ENCODE measurements at places on chromosomes 12 and 14.

DNA sequence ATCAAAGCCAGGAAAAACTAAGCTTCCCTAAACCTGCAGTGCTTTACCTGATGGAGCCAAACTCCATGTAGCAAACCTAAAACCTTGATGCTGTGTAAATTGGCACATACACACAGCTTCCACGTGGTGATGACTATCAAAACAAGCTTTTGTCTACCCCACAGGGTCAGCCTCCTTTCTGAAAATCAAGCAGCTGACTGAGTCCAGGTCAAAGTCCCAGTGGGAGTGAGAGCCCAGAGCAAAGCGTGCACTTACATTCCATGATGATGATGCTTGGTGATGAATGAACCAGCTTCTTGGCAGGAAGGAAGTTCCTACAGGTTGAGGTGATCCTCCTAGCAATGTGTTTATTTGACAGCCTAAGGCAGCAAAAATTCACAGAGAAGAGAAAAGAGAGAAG, 630.0 kb upstream of the TBX3 start:
- no peak for DNase-seq

GRCh38 chr12:124667506-124668326, 100.3 kb upstream of the NCOR2 start:
- no peak for DNase-seq

- DNase-seq: no peak
Observed at GRCh38 chr12:101902641-101903040, 25.3 kb downstream of the DRAM1 start.

DNA sequence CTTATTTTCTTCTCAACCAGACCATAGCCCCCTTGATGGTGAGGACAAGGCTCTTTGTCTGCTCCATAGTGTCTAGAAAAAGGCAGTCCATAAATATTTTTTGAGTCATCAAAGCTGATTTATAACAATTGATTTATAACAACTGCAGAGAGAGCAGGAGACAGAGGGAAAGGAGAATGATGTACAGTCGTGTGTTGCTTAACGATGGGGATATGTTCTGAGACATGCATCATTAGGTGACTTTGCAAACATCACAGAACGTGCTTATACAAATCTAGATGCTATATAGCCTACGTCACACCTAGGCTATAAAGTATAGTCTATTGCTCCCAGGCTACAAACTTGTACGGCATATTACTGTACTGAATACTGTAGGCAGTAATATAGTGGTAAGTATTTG, 143.3 kb downstream of the NTF3 start:
- no peak for DNase-seq

DNA sequence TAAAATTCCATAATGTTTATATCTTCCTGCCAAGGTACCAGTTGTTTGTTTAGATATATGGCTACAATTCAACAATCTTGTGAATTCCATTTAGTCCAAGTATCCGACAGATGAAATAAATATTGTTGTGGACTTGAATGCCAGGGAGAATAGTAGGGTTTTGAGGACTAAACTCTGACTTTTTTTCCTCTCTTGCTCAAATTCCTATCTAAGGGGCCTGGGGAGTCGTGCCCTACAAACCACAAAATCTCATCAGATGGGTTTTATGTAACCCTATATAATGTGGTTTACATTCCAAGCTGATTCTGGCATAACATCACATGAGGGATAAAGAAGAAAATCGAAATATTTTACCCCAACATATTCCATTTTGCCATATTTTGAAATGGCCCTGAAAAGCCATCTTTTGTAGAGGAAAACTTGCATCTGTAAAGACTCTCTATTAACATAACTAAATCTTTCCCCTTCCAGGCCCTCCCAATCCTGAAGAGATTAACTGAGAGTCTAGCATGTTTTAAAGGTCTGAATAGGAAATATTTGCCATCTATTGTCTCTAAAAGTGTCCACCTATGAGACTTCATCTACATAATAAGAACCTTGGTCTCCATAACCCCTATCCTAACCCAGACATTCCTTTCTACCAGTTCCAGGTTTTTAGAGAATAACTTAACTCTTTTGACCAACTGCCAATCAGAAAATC, 184.7 kb upstream of the KITLG start:
- DNase-seq: no peak

DNA sequence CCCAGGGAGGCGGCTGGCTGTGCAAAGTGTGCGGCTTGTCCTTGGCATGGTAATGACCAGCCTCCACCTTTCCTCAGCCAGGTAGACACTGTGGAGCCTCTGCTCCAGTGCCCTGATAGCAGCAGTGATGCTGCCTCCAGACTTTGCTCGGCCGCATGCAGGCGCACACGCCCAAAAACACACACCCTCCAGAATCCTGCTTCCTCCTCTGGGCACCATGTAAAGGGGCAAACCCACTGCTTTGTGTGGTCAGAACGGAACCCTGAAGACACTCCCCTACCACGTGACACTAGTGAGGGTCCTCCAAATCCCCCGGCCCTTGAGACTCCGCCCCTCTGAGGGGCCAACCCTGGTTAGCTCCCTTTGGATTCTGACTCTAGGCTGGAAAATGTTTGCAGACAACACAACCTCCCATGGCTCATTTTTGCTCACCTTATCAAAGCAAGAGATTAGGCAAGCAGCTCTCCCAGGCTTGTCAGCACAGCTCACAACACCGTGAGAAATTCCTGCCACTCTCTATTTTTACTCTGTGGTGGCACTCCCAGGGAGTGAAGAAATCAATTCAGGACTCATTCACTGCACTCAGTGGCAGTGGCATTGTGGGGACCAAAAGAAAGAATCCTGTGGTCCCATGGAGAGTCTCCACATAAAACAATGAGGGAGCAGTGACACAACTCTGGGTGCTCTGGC, 4.5 kb downstream of the KRT77 start:
- DNase-seq: no peak

DNA sequence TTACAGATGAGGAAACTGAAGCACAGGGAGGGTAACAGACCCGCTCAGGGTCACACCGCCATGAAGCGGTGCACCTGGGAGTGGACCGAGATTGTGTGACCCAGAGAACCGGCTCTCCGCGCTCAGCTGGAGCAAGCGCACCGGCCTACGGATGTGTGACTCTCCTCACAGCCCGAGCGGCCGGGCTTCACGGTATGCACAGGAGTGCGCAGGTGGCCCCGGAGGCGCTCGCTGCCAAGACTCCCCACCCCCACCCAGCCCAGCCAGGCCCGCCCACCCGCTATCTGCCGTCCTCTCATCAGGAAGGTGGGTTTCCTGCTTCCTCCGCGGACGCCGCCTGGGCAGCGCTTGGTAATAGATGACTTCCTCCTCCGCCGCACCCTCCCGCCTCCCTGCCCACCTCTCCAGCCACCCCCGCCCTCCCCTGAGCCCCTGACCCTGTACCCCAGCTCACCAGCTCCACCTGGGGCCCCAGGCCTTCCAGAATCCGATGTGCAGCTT, 110.7 kb downstream of the NCOR2 start:
- DNase-seq: no peak

GRCh38 chr12:53518381-53518780, 11.1 kb upstream of the NPFF start:
- DNase-seq: no peak

- DNase-seq: no peak
Observed at GRCh38 chr14:76780360-76780759, 19.1 kb downstream of the VASH1 start.

DNA sequence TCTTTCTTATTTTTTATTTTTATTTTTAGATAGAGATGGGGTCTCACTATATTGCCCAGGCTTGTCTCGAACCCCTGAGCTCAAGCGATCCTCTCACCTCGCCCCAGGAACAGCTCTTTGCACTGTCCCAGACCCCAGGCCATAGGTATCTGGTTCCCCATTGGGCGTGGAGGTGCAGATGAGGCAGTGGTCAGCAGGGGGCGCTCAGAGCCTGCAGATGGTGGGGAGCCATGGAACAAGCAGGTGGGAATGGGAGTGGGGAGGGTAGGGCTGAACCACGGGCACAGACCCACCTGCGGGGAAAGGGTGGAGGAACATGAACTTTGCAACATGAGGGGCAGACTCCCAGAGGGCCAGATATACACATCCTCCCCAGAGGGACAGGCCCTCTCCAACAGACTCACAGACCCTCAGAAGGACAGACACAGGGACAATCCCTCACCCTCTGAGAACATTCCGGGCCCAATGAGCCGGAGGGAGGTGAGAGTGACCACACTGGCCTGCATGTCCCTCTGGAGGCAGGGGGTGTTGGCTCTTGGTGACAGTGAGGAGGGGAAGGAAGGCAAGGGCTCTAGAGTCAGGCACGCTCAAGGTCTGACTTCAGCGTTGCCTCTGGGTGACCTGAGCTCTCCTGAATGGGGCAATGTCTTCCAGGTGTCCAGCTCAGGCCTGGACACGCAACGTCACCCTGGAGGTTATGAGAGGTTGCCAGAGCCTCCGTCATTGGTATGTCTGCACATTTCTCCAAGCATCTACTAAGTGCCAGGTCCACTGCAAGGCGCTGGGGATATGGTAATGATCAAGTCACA, 34.9 kb downstream of the KRT80 start:
- peak; percentile 30 for DNase-seq

DNA sequence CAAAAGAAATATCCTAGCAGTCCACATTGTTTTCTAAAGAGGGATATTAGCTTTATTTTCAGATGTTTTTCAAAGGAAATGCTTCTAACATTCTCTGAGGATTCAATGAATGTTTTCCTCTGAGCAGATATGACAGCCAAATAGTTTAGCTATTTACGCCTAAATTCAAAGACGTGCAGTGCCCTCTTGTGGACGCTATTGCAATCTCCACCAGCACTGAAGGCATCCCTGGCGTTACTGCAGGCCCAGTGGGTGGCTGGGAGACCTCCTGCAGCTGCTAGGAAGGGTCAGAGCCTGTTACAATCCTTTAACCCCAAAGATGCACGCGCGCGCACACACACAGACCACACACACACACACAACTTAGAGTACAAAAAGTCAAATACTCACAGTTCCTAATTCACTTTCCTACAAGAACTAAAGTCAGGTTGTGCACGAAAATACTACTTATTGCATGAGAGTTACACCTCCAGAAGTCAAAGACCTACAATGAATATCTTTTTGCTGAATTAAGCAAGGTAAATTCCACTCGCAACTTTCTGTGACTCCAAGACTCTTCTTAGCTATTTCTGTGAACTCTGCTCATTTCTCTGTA, 589.3 kb upstream of the TMEM132C start:
- peak; percentile 42 for DNase-seq

GRCh38 chr14:58771016-58771415, 133.3 kb downstream of the DACT1 start:
- no peak for DNase-seq

- DNase-seq: no peak
Observed at GRCh38 chr12:60266381-60266852, 670.6 kb downstream of the SLC16A7 start.

- DNase-seq: no peak
Observed at GRCh38 chr12:41850046-41850445, 294.6 kb downstream of the GXYLT1 start.

GRCh38 chr12:114746297-114747011, 62.5 kb upstream of the TBX3 start:
- DNase-seq: no peak

DNA sequence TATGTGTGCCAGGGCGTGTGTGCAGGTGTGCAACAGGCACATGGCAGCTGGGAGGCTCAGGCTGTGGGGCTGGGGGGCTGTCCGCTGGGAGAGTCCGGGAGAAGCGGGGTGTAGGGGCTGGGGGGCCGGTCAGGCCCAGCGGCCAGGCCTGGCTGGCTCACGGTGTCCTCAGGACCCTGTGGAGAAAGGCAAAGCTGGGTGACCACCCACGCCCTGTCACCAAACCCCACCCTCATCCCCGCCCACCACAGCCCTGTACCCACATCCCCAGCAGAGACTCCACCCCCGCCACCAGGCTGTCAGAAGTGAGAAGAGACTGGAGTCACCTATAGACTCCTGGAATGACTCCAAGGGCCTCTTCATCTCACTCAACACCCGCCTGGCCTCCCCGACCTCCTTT, 85.3 kb downstream of the SCARB1 start:
- no peak for DNase-seq

GRCh38 chr12:94620621-94621020, 29.7 kb downstream of the TMCC3 start:
- no peak for DNase-seq

DNA sequence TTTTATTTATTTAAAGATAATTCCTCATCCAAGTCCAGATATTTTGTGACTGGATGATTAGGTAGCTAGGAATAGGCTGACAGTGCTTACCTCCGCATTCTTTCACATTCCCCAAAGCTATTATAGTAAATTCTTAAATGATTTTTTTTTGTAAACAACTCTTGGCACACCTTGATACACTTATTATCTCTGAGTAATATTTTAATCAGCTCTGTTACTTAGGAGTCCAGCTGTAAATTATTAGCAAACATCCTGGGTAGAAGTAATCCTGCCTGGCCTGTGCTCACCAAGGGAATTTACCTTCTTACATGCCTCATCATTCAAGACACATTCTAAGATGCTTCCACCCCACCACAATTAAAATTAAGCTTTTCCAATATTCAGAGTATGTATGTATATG, 186.1 kb downstream of the SLC2A13 start:
- DNase-seq: no peak

- DNase-seq: no peak
Observed at GRCh38 chr12:89469361-89469760, 55.2 kb downstream of the GALNT4 start.

- DNase-seq: no peak
Observed at GRCh38 chr12:6020930-6021329, 75.9 kb upstream of the ANO2 start.

GRCh38 chr12:69189378-69189978, 49.9 kb upstream of the CPSF6 start:
- DNase-seq: no peak

- no peak for DNase-seq
Observed at GRCh38 chr14:81890020-81890419, 356.4 kb upstream of the SEL1L start.

DNA sequence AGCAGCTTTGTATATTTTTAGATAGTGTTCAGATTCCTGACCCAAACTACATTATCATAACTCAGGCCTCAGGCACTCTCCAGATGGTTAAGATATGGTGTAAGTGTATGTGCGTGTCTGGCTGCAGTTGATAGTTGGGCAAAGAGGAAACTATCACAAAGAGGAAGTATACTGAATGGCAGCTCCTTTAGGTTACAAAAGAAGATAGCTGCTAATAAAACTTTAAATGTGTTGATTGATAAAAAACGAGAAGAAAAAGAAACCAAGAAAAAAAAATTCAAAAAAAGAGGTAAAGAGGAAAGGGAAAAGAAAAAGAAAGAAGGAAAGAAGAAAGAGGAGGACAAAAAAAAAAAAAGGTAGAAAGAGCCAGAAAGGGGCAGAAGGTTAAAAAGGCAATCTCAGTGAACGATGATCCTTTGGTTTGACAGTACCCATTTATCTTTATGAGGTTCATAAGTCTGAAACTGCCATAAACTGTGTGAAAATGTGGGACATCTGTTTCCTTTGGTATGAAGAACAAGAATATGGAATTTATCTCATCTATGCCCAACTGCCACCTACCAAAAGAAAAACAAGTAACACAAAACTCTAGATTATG, 42.2 kb downstream of the TAOK3 start:
- no peak for DNase-seq

DNA sequence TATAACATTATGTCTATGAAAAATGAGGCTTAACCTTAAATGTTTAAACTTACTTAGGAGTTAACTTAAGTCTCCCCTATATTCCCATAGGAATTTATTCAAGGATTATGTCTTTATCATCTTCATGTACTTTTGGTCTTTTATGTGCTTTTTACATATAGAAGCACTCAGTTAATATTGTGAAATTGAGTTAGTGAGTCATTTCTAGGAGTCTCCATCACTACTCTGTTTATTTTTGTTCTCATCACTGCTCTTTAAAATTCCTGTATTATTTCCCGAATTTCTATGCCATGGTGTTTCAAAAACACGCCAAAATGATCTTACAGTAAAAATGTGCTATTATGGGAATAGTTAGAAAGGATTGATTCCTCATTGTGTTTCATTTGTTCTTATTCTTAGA, 31.6 kb downstream of the TBC1D15 start:
- no peak for DNase-seq
